ENCODE measurements at places on chromosomes 6 and 20.

DNA sequence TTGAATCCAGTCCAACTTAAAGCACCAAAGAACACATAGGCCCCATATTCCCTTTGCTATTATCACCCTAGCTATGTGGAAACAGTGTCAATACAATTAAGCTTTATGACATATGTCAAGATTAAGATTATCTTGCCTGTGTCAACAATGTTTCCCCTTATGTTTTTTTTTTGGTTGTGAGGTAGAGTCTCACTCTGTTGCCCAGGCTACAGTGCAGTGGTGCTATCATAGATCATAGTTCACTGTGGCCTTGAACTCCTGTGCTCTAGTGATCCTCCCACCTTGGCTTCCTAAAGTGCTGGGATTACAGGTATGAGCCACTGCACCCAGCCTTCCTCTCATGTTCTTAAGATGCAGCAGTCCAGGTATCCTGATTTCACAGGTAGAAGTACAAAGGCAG is 17.8 kb downstream of the AFG1L start:
- no peak for DNase-seq

DNA sequence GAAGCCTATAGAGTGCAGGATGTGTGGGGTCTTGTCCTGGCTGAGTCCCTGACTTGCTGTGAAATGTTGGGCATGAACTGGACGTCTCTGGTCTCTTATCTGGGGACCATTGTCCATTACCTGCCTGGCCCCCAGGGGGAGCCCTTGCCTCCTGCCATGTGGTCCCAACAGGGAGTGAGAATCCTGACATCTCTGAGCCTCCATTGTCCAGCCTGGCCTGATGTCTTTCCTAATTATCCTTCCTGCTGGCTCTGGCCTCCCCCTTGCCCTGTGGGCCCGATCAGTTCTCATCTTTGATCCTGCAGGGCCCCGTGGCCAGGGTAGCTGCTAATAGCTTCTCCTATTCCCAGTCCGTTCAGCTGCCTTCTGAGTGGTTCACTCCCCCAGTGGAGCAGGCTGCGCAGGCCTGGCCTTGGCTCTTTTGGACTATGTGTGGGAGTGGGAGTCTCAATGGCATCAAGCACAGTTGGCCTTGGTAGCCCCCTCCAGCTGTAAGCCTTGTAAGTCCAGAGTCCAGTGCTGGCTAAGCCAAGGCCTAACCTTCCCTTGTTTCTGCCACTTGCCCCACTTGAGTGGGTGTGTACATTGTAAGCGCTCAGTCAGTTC is 77.9 kb upstream of the RALY start:
- peak; percentile 49 for DNase-seq

DNA sequence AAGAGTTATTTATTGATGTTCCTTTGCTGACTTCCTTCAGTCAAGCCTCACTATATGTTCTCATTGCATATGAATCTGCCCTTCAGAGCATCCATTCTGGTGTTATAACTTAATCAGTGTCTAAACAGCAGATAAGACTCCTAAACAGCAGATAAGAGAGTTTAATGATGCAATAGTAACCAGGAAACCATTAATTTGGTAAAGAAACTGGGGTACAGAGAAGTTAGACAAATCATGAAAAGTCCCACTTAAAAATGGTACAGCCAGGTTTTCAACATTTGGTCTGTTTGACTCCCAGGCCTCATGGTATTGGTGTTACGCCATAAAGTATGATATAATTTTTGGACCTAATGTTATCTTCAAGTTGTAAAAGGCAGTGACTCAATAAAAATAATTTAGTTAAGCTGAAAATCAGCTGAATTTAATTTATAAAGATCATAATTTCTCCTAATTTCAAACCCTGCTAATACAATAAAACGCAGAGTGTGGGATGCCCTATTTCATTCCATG is 127.4 kb upstream of the DST start:
- DNase-seq: no peak

GRCh38 chr6:85252085-85252484 is 197.8 kb upstream of the NT5E start:
- DNase-seq: no peak

DNA sequence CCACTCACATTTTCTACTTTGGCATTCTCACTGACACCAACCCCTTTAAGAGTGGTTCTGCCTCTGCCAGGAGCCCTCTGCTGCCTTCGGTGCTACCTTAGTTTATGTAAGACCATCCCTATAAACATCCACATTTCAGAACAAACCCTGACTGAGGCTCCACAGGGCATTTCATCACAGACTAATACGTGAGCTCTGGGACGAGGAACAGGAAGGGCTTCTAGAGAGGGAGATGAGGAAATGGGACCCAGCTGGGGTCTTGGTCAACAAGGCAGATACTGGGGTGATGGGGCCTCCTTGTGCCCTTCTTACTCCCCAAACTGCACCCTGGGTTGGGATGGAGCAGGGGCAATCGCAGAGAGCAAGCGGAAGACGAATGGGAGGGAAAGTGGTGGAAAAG is 86.5 kb upstream of the FYN start:
- DNase-seq: no peak

DNA sequence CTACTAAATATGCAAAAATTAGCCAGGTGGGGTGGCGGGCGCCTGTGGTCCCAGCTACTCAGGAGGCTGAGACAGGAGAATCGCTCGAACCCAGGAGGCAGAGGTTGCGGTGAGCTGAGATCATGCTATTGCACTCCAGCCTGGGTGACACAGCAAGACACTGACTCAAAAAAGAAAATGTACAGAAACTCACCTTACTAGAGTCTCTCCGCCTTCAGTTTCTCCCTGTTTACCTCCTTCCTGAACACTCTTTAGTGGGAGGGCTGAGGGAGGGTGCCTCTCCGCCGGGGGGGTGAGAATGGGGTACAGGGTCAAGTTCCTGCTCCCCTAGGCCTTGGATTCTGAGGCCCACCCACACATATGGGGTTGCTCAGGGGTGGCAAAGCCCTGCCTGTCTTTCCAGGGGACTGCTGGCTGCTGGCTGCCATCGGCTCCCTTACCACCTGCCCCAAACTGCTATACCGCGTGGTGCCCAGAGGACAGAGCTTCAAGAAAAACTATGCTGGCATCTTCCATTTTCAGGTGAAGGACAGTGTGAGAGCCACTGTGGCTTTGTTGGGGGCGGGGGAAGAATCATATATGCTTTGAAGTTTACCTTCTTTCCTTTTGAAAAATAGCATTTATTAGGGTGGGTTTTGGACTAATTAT is 13.4 kb downstream of the CAPN11 start:
- no peak for DNase-seq

- no peak for DNase-seq
Observed at GRCh38 chr6:165807249-165807960, 144.4 kb upstream of the PDE10A start.

DNA sequence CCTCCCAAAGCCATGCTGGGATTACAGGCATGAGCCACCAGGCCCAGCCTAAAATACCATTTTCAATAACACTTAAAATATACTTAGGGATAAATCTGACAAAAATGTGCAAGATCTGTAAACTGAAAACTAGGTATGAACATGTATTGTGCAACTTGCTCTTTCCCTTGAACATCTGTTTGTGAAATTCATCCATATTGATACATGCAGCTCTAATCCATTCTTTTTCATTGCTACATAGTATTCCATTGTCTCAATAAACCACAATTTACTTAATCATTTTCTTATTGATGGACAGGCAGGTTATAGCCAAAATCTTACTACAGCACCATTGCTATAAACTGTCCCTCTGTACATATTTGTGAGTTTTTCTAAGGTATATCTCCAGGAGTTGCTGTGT is 4.7 kb upstream of the SLC22A16 start:
- DNase-seq: no peak

GRCh38 chr20:34468951-34469350 is 47.3 kb upstream of the DYNLRB1 start:
- DNase-seq: no peak

GRCh38 chr20:4166726-4167035 is 151.3 kb upstream of the RNF24 start:
- no peak for DNase-seq

DNA sequence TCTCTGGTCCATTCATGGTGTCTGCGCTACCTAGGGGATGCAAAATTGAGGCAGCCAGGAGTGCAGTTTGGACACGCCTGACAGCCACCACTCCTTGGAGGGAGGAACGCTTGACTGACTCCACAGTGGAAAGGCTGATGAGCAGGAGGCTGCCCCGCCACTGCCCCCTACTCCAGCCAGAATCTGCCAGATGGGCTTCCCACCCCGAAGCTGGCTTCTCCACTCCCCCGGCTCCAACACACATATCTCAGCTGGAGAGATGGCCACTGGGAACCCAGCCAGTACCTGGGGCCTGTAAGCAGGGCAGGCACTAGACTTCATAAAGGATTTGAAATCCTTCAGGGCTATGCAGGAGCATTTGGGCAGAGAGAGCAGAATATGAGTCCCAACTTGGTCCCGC is 51.4 kb upstream of the BLCAP start:
- DNase-seq: no peak

DNA sequence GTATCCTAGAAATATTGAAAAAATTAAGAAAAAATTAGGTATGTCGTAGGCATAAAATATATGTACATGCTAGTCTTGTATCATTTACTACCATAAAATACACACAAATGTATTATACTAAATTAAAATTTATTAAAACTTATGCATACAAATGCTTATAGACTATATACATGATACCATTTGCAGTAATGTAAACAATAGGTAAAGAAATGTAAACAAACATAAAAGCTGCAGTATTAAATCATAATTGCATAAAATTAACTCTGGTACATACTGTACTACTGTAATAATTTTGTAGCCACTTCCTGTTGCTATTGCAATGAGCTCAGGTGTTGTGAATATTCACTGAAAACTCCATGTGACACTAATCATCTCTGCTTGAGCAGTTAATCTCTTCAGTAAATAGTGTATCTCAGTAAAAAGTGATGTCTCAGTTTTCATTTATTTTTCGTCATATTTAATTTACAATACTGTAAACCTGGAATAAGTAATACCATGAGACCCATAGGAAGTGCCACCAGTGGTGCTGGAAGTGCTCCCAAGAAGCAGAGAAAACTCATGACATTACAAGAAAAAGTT is 29.3 kb downstream of the RALGAPB start:
- DNase-seq: no peak

- no peak for DNase-seq
Observed at GRCh38 chr20:18504479-18505060, 3.2 kb upstream of the SEC23B start.

DNA sequence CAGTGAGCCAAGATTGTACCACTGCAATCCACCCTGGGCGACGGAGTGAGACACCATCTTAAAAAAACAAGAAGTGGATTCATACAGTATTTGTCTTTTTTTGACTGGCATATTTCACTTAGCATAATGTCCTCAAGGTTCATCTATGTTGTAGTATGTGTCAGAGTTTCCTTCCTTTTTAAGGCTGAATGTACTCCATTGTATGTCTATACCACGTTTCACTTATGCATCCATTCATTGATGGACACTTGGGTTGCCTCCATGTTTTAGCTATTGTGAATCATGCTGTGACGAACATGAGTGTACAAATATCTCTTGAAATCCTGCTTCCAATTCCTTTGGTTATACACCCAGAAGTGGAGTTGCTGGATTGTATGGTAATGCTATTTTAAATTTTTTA is 28.9 kb upstream of the FAM83D start:
- no peak for DNase-seq

DNA sequence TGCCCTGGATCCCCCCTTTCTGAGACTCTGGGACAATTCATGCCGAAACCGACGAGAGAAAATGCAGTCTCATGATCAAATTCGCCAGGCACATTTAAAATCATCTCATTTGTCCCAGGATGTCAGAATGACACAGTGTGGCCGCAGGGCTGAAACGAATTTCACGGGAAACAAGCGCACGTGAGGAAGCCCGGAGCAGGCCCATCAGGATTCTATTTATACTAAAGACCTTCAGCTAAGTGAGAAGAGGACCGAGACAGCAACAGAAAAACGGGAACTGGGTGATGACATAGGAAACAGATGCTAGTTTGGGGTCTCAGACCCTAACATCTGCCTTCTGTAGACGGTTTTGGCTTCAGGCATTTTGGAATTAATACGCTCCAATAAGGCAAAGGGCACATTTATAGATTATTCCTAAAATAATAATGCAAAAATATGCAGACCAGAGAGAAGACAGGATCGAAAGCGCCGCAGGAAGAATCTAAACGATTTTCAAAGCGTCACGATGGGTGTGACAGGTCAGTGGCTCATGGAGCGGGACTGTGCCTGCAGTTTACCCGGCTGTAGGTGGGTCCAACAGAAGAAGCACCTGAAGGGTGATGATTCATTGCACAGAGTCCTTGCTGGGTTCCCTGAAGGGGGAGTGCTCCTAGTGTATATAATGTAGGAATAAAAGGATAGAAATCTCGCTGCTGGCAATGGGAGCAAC is 80.8 kb upstream of the MPC1 start:
- no peak for DNase-seq

DNA sequence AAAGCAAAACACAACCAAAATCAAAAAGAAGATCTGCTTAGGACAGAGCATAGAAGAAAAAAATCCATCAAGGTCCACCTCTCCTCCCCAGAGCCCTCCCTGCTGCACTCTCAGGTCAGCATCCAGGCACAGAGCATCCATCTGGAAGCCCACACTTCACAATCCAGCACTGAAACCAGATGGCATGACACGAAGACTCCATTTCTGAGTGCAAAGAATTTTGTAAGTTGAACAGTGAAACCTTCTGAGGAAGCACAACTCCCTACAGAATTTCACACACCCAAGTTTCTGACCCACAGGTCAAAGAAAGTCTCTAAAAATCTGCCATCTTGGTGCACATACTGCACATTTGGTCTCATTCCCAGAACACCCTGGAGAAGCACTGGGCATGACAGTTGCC is 128.8 kb upstream of the STXBP5 start:
- DNase-seq: no peak

- DNase-seq: no peak
Observed at GRCh38 chr6:118659513-118660217, 8.3 kb upstream of the CEP85L start.

GRCh38 chr6:118304321-118304720 is 243.8 kb upstream of the PLN start:
- no peak for DNase-seq

- DNase-seq: no peak
Observed at GRCh38 chr6:4210629-4211419, 75.4 kb upstream of the ECI2 start.

All from effector memory CD4-positive, alpha-beta T cell (primary cell).